B cell (primary cell): ENCODE measurements at places on chromosomes 5 and 9.

- H3K4me1 ChIP-seq, result no peaks in the 10 kb centered on the region
- no peak overlapping the region for H3K27ac ChIP-seq
- no peak overlapping the region for H3K4me3 ChIP-seq
- H3K27me3 ChIP-seq, result no peaks in the 10 kb centered on the region
Measured at GRCh38 chr9:11755951-11756350, 937.2 kb upstream of the TYRP1 start.

DNA sequence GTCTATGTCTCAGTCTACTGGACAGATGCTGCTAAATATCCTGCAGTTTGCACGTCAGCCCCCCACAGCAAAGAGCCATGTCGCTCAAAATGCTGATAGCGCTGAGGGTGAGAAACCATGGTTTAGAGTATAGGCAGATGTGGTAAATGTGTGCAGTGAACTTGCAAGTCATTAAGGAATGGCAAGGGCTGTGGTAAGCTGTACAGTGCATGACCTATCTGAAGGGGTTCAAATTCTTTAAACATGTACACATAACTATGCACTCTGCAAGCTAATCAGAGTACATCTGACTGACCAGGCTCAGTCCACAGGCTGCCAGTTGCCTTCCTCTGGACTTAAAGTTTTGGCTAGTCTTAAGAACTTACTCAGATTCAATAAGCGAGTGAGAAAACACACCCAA is 170.7 kb downstream of the CFAP90 start:
- no peaks in the 10 kb centered on the region for H3K27me3 ChIP-seq
- H3K4me1 ChIP-seq, result no peaks in the 10 kb centered on the region
- no peak overlapping the region for H3K27ac ChIP-seq
- H3K4me3 ChIP-seq, result no peak overlapping the region

GRCh38 chr9:125387861-125388524 is 126.4 kb downstream of the GAPVD1 start:
- no peaks in the 10 kb centered on the region for H3K27me3 ChIP-seq
- no peak overlapping the region for H3K27ac ChIP-seq
- no peaks in the 10 kb centered on the region for H3K36me3 ChIP-seq
- no peak for DNase-seq
- H3K4me1 ChIP-seq, result no peaks in the 10 kb centered on the region
- H3K4me3 ChIP-seq, result no peak overlapping the region

GRCh38 chr5:171599411-171599810 is 180.0 kb downstream of the FGF18 start:
- no peaks in the 10 kb centered on the region for H3K4me1 ChIP-seq
- no peaks in the 10 kb centered on the region for H3K36me3 ChIP-seq
- no peaks in the 10 kb centered on the region for H3K27me3 ChIP-seq
- H3K27ac ChIP-seq, result no peak overlapping the region
- DNase-seq, result no peak
